ENCODE measurements at places on chromosomes 11 and 22.
A peak's percentile ranks its signal among the peaks of the same experiment; 100 is the strongest.

- DNase-seq: peak; percentile 83
These were observed 92.6 kb downstream of the DEPDC5 start for GRCh38 chr22:31846161-31847115.

- DNase-seq: no peak
These were observed 89.4 kb downstream of the ARHGAP32 start for GRCh38 chr11:129102756-129103155.

DNA sequence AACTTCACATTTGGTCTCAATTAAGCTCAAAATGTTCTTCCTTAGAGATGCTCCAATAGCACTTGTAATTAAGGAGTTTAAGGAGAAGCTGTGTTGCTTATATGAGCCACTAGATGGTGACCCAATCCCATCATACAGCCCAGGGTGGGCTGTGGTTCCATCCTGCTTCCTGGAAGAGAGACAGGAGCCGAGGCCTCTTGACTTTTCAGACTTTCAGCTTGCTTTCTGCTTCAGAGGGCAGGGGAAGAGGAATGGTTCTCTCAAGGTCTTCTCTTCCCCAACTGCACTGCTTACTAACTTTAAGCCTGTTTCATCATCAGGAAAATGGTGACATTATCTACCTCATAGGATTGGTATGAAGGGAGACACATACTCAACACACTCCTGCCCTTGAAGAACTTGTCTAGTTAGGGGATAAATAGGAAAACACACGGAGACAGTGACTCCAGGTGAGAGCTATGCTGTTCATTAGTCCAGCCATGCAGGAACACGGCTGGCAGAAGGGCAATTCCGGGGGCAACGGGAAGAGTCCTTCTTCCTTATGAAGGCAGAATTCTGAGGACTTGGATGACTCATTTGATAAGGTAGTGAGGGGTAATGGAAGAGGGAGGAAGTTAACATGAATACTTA lies 20.1 kb downstream of the TMEM218 start:
- no peak for DNase-seq

- DNase-seq: no peak
These were observed 25.5 kb downstream of the RTN4R start for GRCh38 chr22:20242393-20243175.

DNA sequence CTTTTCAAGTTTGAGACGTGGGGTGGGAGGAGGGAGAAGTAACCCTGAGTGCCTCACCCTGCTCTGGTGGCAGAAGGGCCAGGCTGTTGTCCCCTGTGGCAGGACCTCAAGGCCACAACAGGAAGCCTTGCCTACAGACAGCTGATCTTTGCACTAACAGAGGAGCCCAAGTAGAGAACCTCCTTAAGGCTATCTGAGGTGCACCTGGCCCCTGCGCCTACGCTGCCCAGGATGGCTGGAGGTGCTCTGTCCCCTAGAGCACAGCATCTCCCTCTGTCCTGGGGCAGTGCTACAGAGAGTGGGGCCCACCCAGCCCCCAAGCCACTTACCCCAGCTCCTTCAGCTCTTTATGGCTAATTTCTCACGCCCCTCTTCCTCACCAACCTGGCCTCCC lies 27.0 kb downstream of the MYO7A start:
- no peak for DNase-seq

GRCh38 chr11:70437111-70437784 lies 38.9 kb downstream of the CTTN start:
- DNase-seq: no peak

DNA sequence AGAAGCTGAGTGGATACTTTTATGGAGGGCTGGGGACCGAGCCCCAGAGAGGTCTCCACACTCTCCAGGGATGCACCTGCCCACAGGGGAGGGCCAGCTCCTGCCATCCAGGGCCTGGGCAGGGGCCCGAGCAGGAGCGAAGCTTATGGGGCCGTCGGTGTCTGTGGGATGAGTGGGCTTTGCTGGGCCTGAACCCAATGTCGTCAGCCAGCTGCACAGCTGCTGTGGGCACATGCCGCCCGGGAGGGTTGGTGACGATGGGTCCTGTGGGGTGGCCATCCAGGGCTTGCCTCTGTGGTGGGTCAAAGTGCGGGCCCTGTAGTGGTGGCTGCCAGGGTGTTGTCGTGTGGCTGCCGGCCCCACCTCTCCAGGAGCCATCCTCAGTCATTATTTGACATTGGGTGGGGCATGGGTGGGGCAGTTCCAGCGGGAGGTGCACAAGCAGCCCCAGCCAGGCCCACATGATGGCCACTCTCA lies 447.1 kb downstream of the TBC1D22A start:
- no peak for DNase-seq

- DNase-seq: no peak
These were observed 11.6 kb downstream of the SCGB1A1 start for GRCh38 chr11:62430425-62430824.

GRCh38 chr11:59214141-59214893 lies 1.6 kb upstream of the MPEG1 start:
- no peak for DNase-seq

DNA sequence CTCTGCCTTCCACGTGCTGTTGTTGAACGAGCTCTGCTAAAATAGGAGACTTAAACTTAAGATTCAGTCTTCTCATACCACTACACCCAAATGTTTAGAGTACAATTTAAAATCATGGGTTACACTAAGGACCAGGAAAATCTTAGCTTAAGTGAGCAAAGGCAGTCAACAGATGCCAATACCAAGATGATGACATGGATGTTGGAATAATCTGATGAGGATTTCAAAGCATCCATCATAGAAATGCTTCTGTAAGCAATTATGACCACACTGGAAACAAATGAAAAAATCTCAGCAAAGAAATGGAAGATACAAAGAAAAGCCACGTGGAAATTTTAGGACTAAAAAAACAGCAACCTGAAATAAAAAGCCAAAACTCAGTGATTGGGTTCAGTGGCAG lies 109.8 kb downstream of the ATXN10 start:
- DNase-seq: no peak

- DNase-seq: no peak
These were observed 7.6 kb upstream of the MICAL2 start for GRCh38 chr11:12102588-12103410.

DNA sequence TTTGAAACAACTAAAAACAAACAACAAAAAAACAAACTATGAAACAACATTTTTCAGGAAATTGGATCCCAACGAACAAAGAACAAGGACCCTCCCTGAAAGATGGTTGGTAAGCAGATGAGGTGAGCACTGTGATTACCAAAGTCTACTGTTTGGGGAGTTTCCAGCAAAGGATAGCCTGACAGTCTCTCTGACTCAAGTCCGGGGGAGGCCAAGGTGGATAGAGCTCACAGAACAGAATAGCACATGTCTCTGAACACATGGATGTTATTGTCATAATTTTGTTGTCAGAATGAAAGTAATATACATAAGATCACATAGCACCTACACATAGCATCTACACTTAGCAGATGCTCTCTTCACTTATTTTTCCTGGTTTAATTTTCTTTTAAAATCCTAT lies 501.3 kb upstream of the TENM4 start:
- DNase-seq: no peak

DNA sequence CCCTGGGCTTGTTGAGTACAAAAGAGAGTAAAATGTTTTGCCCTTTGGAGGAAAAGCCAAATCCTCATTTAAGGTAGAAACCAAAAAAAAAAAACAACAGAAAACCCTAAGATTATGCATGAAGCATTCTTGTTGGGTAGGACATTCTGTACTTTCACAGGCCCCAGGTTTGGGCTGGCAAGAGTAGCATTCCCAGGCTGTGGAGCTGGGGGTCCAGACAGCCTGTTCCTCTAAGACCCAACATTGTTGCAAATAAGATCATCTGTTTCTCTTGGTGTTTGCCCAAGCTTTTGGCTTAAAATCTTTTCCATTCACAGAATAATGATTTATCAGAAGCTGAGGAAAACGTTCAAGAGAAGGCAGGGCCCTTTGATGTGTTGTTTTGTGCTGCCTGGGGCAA lies 123.8 kb downstream of the MICAL2 start:
- no peak for DNase-seq

GRCh38 chr22:30004694-30005093 lies 75.6 kb upstream of the HORMAD2 start:
- DNase-seq: no peak

DNA sequence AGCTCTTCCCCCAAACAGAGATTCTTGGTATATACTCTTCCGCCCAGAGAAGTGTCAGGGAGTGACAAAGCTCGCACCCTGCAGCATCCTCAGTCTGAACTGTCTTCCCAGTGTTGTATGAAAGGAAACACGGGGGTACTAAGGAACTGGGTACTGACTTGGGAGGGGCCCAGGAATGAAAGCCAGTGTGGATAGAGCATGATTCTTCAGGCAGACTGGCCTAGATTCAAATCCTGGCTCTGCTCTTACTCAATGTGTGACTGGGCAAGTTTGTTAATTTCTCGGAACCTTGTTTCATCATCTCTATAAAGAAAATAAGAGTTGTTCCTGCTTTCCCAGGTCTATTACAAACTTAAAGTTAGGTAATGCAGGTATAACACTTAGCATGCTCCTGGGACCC lies 266.0 kb upstream of the NARS2 start:
- no peak for DNase-seq

GRCh38 chr22:23113067-23113846 lies 28.5 kb downstream of the RSPH14 start:
- no peak for DNase-seq
